ENCODE measurements at places on chromosomes 1 and 21. TPM values are rescaled to one million over a fixed set of nuclear protein-coding genes. Genes with fewer than 3 reads are reported as not detected.

MAP10 gene
- total RNA-seq, result 1.3 TPM

TTC22 gene
- total RNA-seq, result not detected

EPHX1 gene
- total RNA-seq, result 42.7 TPM

NBPF4 gene
- not detected for total RNA-seq

ADIPOR1 gene
- 77.7 TPM for total RNA-seq

OR2T11 gene
- not detected for total RNA-seq

ANKRD35 gene
- total RNA-seq, result 0.06 TPM

ZYG11A gene
- 0.16 TPM for total RNA-seq

All from bladder microvascular endothelial cell (primary cell).